ENCODE measurements at places on chromosomes 6 and 20.

DNA sequence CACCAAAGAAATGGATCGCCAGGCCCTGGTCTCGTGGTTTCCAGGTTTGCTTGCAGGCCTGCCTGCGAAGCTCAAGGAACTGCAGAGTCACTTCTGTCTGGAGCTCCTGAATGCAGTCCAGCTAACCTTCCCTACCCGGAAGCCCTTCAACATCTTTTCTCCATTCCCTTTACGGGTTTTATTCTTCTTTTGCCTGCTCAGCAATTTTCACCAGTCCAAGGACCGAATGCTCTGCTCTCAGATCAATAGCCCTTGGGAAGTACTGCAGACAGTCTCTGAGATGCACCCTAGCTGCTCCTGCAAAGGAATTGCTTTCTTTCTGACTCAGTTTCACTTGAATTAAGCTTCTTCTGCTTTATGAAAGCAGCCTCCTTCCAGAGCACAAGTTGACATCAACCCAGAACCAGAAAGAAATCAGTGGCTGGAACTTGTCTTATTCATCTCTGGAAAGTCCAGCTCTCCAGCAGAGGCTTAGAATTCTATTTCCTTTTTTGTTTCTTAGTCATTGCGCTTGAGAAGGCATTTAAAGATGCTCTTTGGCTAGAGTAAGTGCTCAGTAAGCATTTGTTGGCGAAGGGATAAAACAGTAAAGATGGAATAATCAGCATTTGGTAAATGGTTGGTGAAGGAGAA is 18.7 kb upstream of the YWHAB start:
- DNase-seq, result no peak

GRCh38 chr6:65117817-65118409 is 589.1 kb downstream of the EYS start:
- no peak for DNase-seq

- DNase-seq, result no peak
Observed at GRCh38 chr20:47529840-47530239, 28.2 kb downstream of the NCOA3 start.

GRCh38 chr6:98458708-98459107 is 375.7 kb upstream of the POU3F2 start:
- DNase-seq, result no peak

Measured in SIG-M5 (cell line).